Tongue (tissue), 3 donors: ENCODE measurements at places on chromosomes 13 and 19. TPM values are rescaled to one million over a fixed set of nuclear protein-coding genes. Genes with fewer than 3 reads are reported as not detected.
A peak's percentile ranks its signal among the peaks of the same experiment; 100 is the strongest.

Gene KIR2DL3
- not detected for total RNA-seq

Gene FARP1
- total RNA-seq = 42.4 TPM

- no peak for DNase-seq
Measured at GRCh38 chr19:29457413-29457812, 68.4 kb upstream of the VSTM2B start.

- peak; percentile 20 for DNase-seq
Measured at GRCh38 chr13:71801781-71802180, 65.2 kb downstream of the DACH1 start.
